DMS53 (cell line): ENCODE measurements at places on chromosomes 3 and 15.

DNA sequence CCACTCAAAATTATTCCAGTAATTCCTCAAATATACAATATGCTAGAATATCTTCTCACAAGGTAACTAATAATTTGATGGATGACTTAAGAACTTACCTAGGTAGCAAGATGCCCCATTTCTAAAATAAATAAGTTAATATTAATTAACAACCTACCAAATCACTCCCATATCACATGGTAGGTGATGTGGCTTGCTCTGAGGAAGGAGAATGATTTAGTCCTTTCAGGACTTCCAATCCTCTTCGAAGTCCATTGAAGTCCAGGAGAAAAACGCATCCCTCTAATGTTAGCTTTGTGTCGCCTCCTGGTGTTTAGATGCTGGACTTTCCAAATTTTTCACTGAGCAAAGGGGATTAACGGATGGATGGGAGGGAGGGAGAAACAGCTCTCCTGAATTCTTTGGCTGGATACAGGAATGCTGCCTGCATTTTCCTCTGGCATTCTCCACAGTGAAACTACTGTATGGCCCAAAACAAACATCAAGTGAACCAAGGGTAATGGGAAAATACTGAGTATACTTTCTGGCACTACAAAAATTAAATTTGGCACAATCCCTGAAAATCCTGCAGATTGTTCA is 58.6 kb downstream of the PRICKLE2 start:
- peak; percentile 5 for DNase-seq

GRCh38 chr3:176147251-176147650 is 1050.0 kb downstream of the TBL1XR1 start:
- peak; percentile 97 for DNase-seq

GRCh38 chr3:126556637-126557414 is 1.9 kb downstream of the C3orf22 start:
- no peak for DNase-seq

DNA sequence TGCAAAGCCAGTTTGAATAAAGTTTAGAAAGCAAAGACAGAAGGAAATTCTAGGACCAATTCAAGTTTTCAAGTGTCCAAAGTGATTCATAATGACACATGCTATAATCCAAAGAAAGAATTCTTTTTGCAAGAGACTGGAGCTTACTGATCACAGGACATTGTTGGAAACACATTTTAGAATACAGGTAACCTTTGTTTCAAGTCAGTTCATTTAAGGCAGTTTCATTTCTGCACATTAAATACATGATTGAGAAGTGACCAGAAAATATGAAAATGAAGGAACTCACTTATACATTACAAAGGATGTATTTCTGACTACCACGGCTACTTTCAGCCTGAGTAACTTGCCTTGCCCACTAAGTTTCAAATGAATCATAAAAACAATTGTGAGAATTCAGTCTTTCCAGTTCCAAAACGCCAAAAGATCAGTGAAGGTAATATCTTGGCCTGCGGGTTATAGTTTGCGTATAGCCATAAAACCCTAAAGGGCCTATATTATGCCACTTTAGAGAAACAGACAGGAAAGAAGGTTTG is 48.7 kb downstream of the PRICKLE2 start:
- DNase-seq = no peak

DNA sequence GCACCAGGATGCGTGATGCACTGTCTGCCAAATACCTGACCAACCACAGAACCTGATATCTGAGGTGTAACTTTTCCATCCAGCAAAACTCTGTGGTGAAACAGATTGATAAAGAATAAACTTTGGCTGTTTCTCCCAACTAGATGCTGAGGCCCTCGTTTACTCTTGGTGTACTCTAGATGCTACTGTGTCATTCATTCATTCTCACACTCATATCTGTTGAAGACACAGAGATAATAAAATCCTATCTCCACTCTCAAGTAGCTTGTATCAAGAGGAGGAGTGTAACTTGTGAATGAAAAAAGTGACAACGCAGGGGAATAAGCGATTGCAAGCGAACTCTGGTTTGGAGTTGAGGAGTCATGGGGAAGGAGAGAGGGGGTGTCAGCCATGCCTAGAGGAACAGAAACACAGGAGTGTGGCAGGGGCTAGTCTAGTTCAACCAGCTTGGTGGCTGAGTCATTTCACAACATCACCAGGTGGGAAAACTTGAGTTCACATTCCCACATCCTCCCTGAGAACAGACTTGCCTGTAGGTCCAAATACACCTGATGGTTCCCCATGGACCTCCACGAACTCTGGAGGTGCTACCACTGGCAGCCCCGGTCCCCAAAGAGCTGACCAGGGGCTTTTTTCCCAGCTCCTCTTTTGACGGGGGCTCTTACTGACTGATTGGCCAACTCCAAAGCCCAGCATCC is 73.3 kb upstream of the SNRK start:
- no peak for DNase-seq

DNA sequence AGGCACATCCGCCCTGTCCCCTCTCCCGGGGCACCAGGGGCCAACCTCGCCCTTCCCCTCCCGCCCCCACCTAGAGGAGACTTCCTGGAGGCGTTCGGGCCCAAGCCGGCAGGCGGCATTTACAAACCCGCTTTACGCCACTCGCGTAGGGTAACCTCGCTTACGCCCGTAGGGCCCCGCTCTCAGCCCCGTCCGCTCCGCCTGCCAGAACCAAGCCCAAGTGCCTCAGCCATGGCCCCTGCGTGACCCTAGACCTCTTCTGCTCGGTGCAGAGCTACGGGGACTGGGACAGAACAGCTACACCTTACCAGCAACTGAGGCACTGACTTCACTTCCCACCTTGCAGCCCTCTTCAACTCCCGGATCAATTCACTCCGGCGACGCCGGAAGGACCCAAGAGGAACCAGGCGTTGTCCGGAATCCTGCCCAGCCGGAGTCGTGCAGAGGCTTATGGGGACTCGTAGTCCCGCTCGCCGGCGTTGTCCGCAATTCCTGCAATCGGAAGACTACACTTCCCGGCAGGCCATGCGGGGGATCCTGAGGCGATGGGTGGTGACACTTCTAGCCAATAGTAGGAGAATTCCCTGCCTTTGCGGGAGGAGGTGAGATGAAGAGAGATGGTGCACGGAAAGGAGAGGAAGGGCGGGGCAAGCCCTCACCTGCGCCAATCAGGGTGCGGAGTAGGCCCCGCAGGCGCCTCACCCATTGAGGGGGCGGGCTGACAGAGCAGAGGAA is at the start of gene PDCD10:
Gene PDCD10 (minus strand): TSS at position 395 of the 735 bp plus-strand sequence. CDS start 14,735 bp downstream, outside the sequence.
- peak; percentile 99 for DNase-seq

DNA sequence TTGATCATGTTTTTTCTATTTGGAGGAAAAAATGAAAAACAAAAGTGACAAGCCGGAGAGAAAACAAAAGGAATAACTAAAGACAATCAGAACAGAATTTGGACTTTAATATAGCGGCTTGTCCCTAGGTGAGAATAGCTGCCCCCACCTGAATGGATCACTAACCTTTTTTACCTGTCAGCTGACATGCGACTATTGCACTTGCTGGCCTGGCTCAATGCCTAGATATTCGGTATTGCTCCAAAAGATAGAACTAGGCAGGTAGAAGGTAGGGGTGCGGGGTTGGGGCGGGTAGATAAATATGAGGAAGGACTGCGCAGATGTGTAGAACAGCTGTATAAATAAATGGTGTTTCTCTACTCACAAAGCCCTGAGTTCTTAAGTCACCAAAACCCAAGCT is 650 bp upstream of the MORC1 start:
- DNase-seq = peak; percentile 69

- no peak for DNase-seq
Measured at GRCh38 chr3:41522612-41523011, 323.3 kb downstream of the CTNNB1 start.

GRCh38 chr15:80211976-80212375 is 40.0 kb downstream of the CTXND1 start:
- no peak for DNase-seq

DNA sequence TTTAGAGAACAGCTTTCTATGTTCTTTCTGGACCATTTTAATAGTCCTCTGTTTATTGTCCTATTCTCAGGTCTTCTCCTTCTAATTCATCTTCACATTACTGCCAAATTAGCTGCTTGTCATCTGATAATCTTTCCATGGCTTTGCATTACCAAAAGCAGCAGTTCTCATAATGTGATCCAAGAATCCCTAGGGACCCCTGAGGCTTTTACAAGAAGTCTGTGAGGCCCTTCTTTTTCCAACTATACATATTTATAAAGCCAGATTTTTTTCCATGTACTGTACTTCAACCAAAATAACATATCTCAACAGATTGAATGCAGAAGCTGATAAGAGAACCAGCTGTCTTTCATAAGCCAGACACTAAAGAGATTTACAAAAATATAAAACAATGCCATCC is 162.5 kb upstream of the BFSP2 start:
- DNase-seq = no peak

DNA sequence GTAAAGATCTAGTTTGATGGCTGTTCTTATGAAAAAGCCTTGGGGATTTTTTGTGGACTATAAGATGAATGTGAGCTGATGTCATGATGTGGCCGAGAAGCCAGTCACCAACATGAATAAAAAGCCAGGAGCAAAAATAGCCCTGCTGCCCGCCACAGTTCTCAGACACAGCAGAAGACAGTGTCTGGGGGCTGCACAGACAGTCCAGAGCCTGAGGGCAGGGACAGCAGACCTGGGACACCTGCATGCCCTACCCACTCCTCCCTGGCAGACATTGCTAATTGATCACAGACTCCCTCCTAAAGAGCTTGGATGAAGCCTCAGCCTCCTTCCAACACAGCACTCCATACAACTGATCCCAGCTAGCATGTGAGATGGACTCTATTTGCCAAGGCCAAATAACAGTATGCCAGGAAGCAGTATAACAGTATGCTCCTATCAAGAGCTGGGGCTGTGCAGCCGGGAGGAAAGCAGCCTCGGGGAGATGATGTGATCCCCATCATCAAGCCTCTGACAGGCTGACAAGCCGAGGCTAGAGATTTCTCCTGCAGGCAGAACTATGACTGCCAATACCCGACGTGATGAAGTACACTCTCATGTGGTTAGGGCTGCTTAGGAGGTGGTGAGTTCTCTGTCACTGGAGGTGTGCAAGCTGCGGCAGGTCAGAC is 105.4 kb upstream of the RPL32 start:
- no peak for DNase-seq

- DNase-seq = no peak
Measured at GRCh38 chr3:58938057-58938456, 111.8 kb downstream of the CFAP20DC start.

DNA sequence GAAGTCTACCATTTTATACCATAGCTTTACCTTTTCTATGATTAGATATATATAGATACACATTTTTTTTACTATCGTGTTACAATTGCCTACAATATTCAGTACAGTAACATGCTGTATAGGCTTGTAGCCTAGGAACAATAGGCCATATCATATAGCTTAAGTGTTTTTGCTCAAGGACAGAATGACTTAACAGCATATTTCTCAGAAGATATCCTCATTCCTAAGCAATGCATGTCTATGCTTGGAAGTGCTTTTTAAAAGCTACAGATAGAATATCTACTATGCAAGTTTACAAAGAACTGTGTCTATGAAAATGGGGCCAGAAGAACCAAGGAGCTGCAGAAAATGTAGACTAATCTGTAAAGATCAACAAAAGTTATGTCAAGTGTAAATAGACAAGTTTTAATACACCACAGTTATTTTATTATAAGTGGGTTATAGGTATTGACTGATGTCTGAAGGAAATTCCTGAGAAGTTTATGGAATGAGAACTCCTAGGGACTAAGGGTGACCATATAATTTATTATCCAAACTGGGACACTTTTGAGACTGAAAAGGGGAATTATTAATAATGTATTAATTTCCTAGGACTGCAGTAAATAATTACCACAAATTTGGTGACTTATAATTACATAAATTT is 138.7 kb upstream of the TGFBR2 start:
- no peak for DNase-seq

DNA sequence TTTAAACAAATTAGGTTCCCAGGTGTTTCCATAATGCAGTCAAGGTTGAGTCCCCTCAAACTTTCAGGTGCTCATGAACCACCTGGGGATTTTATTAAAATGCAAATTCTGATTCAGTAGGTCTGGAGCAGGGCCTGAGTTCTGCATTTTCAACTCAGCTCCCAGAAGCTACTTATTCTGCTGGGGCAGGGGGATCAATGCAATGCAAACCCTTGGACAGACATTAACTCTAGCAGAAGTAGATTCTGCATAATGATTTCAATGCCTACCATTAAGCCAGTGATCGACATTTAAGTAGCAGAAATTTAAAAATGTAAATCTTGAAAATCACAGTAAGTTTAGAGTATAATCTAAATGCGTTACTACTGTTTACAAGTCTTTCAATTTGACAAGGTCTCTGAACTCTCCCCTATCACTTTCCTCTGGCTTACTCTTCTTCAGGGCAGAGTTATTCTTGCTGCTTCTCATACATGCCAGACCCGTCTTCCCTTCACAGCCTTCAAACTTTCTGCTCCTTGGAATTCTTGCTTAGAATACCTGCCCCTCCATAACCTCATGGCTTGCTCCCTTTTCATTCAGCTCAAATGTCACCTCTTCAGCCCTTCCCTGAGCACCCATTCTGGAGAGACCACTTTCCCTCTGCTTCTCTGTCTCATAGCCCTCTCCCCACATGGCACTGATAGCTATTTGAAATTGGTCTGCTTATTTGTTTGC is 19.3 kb upstream of the DPPA4 start:
- no peak for DNase-seq

- DNase-seq = no peak
Measured at GRCh38 chr3:35744419-35744818, 105.1 kb downstream of the ARPP21 start.

DNA sequence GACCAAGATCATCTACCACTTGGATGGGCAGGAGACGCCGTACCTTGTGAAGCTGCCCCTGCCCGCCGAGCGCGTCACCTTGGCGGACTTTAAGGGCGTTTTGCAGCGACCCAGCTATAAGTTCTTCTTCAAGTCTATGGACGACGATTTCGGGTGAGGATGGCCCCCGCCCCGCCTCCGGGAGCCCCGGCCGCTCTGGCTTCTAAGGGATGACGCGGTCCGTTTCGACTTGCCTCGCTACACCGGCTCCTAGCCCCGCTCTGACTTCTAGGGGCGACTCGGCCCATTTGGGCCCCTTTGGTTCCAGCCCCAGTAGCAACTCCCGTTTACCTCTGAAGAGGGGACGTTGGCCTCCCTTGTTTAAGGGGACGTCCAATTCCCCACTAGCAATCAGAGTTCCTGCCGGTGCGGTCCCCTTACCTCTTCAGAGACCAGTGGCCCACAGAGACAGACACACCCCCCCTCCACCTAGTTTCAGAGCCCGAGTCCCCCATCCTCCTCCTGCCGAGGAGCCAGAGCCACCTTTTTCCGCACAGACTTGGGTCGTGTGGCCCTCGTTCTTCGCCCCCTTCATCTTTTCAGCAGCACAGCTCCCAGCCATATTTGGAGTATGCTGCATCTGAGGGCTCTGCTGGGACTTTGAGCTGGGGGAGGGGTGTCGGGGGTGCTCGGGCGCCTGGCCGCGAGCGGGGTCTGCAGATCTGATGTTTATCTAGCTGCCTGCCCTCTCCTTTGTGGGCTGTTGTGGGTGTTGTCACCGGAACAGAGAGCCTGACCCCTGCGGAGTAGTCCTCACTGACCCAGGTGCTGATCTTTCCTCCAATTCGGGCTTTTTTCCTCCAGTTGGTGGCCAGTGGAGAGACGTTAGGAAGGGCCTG is 706 bp downstream of the DVL3 start:
- DNase-seq = peak; percentile 71

GRCh38 chr3:17444865-17445264 is 297.6 kb downstream of the TBC1D5 start:
- DNase-seq = no peak

GRCh38 chr3:128074851-128075521 is 22.7 kb downstream of the SEC61A1 start:
- peak; percentile 65 for DNase-seq

GRCh38 chr3:99419116-99419515 is 219.3 kb upstream of the COL8A1 start:
- DNase-seq = no peak
